ENCODE measurements at places on chromosomes 11 and 22. TPM values are rescaled to one million over a fixed set of nuclear protein-coding genes. Genes with fewer than 3 reads are reported as not detected.

GRCh38 chr11:65334696-65335295 is 1.1 kb downstream of the DPF2 start:
- DNase-seq: no peak

DNA sequence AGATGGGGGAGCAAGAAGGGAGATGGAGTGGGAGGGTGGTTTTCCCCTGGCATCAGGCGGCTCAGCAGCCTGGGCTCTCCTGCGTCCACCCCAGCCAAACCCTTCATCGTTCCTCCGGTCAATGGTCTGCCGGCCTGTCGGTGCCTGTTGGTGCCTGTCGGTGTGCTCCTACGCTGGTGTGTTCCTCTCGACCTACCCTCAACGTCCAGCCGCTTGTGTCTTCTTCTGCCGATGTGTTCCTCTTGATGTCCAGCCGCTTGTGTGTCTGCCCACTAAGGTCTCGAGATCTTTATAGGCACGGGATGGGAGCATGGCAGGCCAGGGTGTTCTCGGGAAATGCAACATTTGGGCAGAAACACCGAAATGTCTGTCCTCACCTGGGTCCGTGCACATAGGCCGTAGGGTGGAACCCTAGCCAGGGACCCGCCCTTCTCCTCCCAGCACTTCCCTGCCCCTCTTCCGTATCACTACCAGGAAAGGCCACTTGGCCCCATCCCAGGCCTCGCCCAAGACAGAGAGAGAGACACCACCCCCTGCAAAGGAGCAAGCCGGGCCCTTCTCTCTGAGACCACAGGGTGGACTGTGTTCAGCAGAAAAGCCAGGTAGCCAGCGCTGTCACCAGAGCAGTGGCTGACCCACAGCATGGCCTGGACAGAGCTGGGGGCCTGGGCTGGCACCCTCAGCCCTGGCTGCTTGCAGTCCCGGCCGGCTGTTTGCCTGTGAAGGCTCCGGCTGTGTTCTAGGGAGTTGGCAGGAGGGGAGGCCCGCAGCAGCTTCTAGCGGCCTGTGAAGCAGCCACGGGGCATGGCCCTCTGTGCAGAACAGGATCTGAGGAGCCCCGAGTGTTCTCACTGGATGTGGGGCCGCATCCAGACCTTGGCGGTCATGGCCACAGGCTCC is 61.6 kb upstream of the KCNQ1OT1 start:
- no peak for DNase-seq

- no peak for DNase-seq
Measured at GRCh38 chr11:118916842-118917388, 8.8 kb downstream of the BCL9L start.

Gene PPP6R3
- total RNA-seq: 95.9 TPM

Gene OR10A2
- not detected for total RNA-seq

GRCh38 chr11:66653123-66653522 is 14.6 kb downstream of the RBM4 start:
- no peak for DNase-seq

GRCh38 chr11:1640076-1640946 is 10.7 kb downstream of the KRTAP5-5 start:
- peak; percentile 43 for DNase-seq

Gene FAM83F
- total RNA-seq: not detected

GRCh38 chr22:27545085-27545484 is 256.5 kb downstream of the MN1 start:
- DNase-seq: no peak

DNA sequence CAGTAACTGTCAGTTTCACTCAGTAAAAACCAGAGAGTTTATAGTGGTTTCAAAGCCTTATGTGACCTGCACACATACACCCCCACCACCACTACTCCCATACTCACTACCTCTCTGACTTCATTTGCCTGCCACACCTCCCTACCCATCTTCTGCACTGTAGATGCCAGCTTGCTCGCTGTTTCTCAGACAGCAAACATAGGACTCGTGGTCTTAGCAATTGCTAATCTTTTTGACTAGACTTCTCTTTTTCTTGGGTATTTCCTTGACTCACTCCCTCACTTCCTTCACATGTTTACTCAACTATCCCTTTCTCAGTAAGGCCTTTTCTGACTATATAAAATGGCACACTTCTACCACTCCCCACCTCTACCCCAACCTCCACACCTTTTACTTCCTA is 27.8 kb downstream of the CEP295 start:
- no peak for DNase-seq

Gene SCGB1D4
- total RNA-seq: not detected

DNA sequence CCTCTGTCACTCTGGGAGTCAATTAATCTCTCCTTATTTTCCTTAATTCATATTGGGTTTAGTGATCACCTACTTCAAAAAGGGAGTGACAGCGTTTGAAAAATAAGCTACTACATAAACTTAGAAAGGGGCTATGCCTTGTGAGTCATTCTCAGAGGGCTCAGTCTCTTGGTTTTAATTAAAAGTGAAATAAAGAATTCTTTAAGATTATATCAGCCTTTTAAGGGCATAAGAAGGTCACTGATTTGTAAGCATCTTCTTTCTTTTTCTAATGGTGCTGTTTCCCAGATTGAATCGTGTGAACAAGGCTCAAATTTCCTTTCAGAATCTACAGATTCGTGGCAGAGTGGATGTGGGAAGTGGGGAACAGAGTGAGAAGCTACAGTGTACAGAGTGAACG is 636.2 kb upstream of the CCDC90B start:
- no peak for DNase-seq

Gene KCNK7
- under 0.01 TPM for total RNA-seq

Gene AMOTL1
- 29.8 TPM for total RNA-seq
